ENCODE measurements at places on chromosomes 2 and 18.

- DNase-seq = no peak
These were observed 19.8 kb downstream of the PIK3C3 start for GRCh38 chr18:41974796-41975201.

DNA sequence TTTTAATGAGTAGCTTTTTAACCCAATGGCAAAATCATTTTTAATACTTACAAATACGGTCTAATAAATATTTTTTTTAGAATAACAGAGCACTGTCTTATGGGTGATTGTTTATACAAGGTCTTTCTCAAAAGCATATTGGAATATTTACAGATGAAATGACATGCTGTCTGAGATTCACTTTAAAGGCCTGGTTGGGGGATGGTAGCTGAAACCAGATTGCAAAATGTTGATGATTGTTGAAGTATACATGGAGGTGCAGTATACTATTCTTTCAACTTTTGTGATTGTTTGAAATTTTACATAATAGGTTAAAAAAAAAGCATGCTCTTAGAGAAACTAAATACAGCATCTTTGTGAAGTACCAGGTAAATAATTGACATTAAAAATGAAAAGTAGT is 111.2 kb downstream of the FMNL2 start:
- no peak for DNase-seq

GRCh38 chr2:81835321-81836000 is 1530.9 kb upstream of the LRRTM1 start:
- no peak for DNase-seq

DNA sequence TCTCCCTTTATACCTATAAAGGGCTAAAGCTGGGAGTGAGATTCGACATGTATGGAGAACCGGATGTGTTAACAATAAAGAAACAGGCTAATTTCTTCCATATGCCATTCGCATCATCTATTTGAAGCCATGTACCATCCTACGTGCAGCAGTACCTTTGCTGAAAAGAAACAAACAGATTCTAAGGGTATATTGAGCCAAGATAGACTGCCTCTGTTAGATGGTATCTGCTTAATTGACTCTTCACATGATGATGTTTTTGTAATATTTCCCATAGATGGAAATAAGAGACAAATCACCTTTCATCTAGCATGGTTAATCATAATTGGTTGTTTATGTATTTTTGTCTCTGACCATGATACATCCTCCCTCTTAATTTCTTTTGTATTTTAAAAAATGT is 32.1 kb upstream of the PAX3 start:
- DNase-seq = no peak

GRCh38 chr2:113240915-113241911 is 37.5 kb downstream of the PAX8 start:
- DNase-seq = peak; percentile 41

GRCh38 chr2:201183365-201183727 is 405 bp downstream of the CASP10 start:
- DNase-seq = no peak

DNA sequence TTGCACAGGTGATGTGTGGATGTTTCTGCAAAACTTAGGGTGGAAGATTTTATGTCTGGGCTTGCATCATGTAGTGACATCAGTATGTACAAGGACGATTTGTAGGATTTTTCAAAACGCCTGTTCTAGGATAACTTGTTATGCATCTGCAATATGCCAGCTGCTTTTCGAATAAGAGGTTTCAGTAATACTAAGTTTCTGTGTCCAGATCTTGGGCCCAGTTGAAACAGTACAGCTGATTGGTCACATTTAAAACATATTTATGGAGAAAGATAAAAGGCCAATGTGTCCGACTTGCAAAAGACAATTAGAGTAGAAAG is 1.2 kb downstream of the PTPN4 start:
- no peak for DNase-seq

GRCh38 chr2:36238106-36238505 is 117.5 kb upstream of the CRIM1 start:
- no peak for DNase-seq

DNA sequence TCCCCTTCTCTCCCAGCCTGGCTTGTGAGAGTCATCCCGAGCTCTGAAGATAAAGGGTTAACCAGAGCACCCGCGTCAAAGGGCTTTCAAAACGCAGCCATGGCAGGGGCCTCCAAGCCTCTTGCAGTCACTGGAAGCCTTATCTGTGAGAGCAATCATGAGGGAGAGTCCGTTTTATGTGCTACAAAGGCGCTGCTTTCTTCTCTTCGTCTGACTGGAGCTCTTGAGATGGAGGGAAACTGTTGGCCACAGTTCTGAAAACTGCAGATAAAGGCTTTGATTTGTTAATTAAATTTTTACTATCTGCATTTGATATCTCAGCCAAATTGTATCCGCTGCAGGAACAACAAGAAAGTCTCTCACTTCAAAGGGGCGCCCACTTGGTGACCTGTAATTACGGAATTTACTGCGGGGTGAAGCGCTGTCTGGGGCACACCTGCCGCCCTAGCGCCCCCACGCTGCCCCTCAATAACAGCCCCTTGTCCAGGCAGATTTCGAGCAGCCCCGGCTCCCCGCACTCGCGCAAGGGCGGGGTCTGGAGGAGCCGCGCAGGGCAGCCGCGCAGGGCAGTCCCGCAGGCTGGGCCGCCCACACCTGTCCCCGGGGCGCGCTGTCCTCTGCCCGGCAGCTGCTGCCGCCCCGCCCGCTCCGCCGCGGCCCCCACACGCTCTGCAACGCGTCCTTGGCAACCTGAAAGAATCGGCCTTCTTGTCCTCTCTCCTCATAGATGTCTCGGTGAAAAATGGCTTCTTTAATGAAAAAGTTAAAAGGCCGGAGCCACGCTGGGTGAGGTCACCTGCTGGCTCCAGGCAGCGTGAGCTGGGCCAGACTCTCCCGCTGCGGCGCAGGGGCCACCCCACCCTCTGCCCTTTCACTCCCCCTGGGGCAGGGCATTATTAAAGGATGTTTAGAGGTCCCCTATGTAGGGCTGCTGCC is 217.9 kb downstream of the VAPA start:
- DNase-seq = no peak

GRCh38 chr2:122132147-122132691 is 376.8 kb downstream of the TSN start:
- DNase-seq = no peak

GRCh38 chr2:151640087-151640486 is 94.2 kb downstream of the NEB start:
- no peak for DNase-seq

- no peak for DNase-seq
These were observed 319.9 kb upstream of the SALL3 start for GRCh38 chr18:78659748-78660147.

DNA sequence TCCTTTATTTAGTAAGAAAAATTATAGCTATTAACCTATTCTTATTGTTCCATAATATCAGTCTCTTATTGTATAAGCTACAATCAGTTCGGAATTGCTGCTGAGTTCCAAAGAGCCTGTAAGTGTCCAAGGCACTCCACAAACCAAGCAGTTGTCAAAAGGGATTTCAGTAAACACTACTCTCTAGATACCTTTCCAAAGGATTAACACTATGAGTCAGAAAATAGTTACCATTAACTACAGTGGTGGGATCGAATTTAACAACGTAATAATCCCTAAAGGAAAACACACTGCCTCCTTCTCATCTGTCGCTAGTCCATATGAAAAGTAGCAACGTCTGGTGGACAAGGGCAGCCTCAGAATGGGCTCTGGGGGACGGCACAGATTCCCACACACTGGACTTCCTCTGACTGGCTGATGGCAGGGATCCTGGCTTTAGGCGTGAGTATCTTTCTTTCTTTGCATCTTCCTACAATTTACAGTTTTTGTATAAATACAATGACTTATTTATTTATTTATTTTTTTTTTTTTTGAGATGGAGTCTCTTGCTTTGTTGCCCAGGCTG is 8.8 kb downstream of the TGFBRAP1 start:
- no peak for DNase-seq

- DNase-seq = no peak
These were observed 91.6 kb downstream of the DHRS9 start for GRCh38 chr2:169160926-169161481.

DNA sequence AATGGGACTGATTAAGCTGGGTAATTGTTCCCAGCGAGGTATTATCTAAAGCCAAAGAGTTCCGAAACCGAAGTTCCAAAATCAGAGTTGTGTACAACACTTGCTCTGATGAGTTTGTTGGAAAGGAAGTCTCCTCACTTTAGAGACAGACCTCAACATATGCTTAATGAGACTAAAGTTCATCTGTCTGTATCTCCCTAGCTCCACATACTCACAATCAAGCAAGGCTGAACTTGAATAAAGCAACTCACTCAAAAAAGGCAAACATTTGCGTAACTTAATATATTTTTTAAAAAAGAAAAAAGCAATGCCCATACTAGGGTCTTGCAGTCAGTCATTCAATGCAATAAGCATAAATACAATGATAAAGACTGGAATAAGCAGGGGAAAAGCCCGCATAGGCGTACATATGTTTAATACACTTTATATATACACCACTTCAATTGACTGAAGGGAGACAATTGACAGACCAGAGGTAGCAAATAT is 60.0 kb downstream of the IRS1 start:
- no peak for DNase-seq

DNA sequence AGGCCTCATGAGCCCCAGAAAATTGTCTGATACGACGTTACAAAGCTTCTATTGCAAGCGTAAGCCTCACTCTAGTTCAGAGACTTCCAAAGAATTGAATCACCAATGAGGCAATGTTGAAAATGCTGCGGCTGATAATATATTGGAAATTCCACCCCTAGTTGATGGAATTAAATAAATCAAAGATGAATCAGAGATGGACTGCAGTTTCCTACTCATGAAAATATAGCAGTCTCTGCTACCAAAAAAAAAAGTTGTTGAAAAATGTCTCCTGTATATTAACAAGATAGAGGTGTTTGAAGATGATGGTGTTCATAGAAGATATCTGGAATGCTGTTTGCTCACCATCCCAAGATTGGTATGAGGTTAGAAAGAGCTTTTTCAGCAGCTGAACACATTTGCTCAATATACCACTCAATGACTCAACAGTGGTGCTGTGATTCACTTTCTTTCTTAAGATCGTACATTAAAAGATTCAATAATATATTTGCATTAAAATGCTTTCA is 99.8 kb upstream of the ARHGAP28 start:
- no peak for DNase-seq

GRCh38 chr2:222751238-222751637 is 79.8 kb downstream of the MOGAT1 start:
- no peak for DNase-seq

Measured in left ventricle myocardium inferior (tissue), 1 donor.